Endodermal cell (in vitro differentiated cells): ENCODE measurements at places on chromosomes 13 and 19.

GRCh38 chr19:30518965-30519606 is 146.9 kb downstream of the ZNF536 start:
- no peaks in the 10 kb centered on the region for H3K27me3 ChIP-seq
- DNase-seq: no peak
- H3K36me3 ChIP-seq: no peaks in the 10 kb centered on the region

- no peaks in the 10 kb centered on the region for H3K4me1 ChIP-seq
- H3K27me3 ChIP-seq: no peaks in the 10 kb centered on the region
- H3K36me3 ChIP-seq: peaks cover 19% of the 10 kb centered on the region
- no peak overlapping the region for H3K4me3 ChIP-seq
- H3K27ac ChIP-seq: no peak overlapping the region
These were observed 69.0 kb downstream of the GGACT start for GRCh38 chr13:100519626-100520025.

- no peaks in the 10 kb centered on the region for H3K36me3 ChIP-seq
- no peaks in the 10 kb centered on the region for H3K4me1 ChIP-seq
- no peaks in the 10 kb centered on the region for H3K27me3 ChIP-seq
- no peak overlapping the region for H3K27ac ChIP-seq
- no peak overlapping the region for H3K4me3 ChIP-seq
These were observed 255.4 kb downstream of the COG6 start for GRCh38 chr13:39910833-39911232.

DNA sequence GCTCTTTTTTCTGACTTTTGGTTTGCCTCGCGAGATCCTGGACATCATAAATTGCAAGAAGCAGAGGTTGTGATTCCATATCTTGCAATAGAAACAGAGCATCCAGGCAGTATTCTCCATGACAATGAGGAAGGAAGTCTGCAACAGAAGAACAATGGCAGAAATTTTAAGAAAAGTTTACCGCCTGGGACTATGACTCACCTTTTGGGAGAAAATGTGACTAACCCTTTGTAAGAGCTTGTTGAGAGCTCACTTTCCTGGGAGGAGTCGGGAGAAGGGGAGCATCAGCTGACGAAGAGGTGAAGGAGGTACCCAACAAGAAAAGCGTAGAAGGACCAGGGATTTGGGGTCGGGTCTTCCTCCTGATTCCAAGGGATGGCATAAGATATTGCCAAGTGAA is 34.3 kb upstream of the TNFSF11 start:
- no peak overlapping the region for H3K27ac ChIP-seq
- H3K4me1 ChIP-seq: no peaks in the 10 kb centered on the region
- no peak for DNase-seq
- H3K27me3 ChIP-seq: no peaks in the 10 kb centered on the region
- H3K4me3 ChIP-seq: no peak overlapping the region

DNA sequence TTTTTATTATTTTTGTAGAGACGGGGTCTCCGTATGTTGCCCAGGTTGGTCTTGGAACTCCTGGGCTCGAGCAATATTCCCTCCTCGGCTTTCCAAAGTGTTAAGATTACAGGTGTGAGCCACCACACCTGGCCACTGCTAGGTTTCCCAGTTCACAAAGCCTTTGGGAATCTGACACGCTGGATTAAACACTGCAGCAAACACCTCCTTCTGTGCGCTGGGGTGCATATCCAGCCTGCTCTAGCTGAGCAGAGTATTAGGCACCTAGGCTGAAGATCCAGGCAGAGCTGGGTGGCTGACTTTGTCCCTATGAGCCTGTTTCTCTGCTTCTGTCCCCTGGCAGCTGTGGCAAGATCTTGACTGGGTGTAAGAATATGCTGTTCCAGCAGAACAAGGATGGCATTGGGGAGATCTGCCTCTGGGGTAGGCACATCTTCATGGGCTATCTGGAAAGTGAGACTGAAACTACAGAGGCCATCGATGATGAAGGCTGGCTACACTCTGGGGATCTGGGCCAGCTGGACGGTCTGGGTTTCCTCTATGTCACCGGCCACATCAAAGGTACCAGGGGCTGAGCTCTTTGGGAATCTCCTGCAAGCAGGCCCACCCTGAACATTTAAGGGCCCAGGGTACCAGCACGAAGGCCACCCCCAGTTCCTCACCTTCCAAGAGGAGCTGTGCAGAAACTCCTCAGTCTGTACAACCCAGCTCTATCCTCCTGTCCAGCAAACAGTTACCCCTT is 49.8 kb downstream of the ACSBG2 start:
- H3K4me3 ChIP-seq: no peak overlapping the region
- H3K27ac ChIP-seq: no peak overlapping the region
- no peak for DNase-seq
- no peaks in the 10 kb centered on the region for H3K27me3 ChIP-seq
